Mammary epithelial cell (primary cell): ENCODE measurements at places on chromosomes 5 and 9. TPM values are rescaled to one million over a fixed set of nuclear protein-coding genes. Genes with fewer than 3 reads are reported as not detected.

KDM3B gene
- 18.6 TPM for polyA plus RNA-seq

DNA sequence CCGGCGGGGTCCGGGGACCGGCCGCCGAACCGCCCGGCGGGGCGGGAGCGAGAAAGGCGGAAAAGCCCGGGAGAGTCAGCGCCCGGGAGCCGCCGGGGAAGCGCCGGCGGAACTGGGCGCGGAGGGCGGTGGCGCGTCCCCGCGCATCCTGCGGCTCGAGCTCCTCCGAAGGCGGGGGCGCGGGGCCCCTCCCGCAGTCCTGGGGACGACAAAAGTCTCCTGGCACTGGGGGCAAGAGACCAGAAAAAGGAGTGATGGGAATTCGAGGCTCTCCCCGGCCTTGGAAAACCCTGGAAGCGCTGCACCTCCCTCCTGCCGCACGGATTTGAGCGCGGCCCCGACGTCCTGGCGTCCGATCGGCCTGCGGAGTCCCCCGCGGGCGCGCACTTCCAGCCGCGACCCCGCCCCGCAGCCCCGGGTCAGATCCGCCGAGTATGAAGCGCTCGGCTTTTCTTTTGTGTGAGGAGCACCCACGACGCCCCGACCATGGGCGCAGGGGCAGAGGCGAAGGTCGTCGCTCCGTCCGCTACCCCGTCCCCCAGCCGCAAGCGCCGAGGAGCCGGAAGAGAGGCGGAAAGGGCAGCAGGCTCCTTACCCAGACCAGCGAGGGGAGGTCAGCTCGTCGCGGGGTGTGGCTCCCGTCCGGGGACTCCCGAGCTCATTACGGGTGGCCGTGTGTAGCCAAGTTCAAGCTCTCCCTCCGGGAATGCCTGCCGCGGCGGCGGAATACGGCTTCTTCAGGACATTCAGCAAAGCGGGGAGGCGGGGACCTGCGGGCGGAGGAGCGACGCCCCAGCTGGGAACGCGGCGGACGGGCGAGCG, at the start of gene EPB41L4A:
TSS of gene EPB41L4A (minus strand) at position 114 of the 822 bp plus-strand sequence. CDS start 238 bp downstream, outside the sequence.
- DNase-seq, result peak; percentile 61

GRCh38 chr5:149561848-149562247, 10.6 kb upstream of the CSNK1A1 start:
- peak; percentile 92 for DNase-seq

OSMR gene
- 48.9 TPM for polyA plus RNA-seq

DNA sequence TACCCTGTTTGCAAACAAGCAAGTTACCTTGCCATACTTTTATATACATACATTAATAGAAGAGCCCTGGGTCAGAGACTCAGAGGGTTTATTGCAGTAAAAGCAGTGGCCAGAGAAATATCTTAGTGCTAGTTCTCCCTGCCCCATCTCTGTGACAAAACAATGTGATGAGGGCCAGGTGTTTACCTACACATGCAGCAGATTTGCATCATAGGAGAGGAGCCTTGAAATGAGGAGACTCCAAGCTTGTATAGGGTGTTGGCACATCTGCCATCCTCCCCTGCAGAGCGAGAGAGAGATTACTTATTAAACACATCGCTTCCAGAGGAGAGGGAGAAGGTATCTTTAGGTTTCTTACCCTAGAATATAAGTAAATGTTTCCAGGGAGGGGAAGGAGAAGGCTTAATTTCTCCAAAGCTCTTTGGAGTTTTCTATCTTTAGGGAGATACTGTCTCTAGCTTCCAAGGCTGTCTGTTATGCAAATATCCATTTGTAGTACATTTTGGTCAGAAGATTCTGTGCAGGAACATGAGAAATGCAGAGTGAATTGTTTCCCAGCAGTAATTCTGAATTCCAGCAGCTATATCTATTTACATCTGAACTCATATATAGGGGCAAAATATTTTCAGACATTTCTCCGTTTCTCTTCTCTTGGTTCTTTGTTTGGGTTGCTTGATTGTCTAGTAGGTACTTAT, 15.7 kb downstream of the FER start:
- no peak for DNase-seq

PPP3R2 gene
- not detected for polyA plus RNA-seq

DNA sequence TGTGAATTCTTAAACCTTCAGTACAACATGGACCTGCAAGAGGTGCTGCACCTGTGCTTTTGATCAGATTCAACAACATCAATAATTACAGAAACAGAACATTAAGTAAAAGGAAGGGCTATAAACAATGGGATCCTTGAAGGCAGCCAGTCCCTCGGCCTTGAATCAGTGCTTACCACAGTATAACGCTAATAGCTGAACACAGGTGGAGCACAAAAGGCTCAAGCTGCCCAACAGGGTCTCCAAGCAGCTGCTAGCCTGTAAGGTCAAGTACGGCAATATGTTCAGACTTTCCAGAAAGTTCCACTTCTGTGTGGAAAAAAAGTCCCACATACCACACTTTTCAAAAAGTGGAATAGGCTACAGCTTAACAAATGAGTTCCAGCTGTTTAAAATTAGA, 61.9 kb upstream of the ITGA1 start:
- DNase-seq, result no peak

GRCh38 chr9:113577525-113578261, 114.2 kb downstream of the RGS3 start:
- DNase-seq, result peak; percentile 46

DNA sequence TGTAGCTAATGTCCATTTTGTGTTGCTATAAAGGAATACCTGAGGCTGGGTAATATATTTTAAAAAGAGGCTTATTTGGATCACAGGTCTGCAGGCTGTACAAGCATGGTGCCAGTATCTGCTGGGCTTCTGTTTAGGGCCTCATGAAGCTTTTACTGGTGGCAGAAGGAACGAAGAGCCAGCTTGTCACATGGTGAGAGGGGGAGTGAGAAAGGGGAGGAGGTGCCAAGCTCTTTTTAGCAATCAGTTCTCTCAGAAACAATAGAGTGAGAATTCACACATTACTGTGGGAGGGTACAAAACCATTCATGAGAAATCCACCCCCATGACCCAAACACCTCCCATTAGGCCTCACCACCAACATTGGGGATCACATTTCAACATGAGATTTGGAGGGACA, 340.9 kb downstream of the RASEF start:
- no peak for DNase-seq

RCL1 gene
- polyA plus RNA-seq, result 14.4 TPM

DDX31 gene
- polyA plus RNA-seq, result 17.3 TPM
